ENCODE measurements at places on chromosomes 3 and 15.
A peak's percentile ranks its signal among the peaks of the same experiment; 100 is the strongest.

DNA sequence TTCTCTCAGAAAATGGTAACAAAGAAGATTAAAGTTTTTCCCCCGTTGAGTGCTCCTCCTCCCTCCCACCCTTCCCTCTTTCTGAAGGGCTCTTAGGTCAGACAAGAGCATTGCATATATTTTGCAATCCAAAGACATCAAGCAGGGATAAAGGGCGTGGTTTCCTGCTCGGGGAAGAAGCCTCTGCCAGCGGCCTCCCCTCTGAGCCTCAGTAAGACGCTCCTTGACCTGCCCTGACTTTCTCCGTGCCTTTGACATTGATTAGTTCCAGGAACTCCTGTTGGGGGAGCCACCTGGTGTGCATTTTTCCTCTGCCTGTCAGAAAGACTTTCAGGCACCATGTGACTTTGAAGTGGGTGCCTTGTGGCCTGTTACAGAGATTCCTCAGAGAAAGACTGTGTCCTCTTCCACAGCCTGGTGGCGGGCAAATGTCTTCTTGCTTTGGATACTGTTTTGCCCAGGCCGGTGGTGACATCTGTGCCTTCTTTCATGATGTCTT is 87.2 kb upstream of the TBL1XR1 start:
- no peak for DNase-seq

GRCh38 chr15:83747050-83747717 is 93.3 kb downstream of the ADAMTSL3 start:
- DNase-seq = no peak

- DNase-seq = no peak
Observed at GRCh38 chr15:68725736-68726135, 95.0 kb downstream of the ANP32A start.

- no peak for DNase-seq
Observed at GRCh38 chr3:126106336-126107202, 22.6 kb upstream of the SLC41A3 start.

- DNase-seq = no peak
Observed at GRCh38 chr15:41790756-41791546, 16.7 kb downstream of the MAPKBP1 start.

DNA sequence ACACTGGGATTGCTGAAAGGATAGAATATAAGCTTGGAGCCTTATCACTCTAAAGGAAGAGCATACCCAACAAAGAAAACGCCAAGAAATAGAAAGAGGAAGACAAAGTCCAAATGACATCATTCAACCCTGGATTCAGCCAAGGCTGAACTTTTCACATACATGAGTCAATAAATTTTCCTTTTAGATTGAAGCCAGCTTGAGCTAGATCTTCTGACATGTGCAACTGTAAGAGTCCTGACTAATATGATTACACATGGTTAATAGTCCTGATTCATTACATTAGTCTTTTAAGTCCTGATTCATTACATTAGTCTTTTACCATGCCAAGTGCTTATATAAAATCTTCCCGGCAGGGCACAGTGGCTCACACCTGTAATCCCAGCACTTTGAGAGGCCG is 13.6 kb upstream of the DENND6A start:
- no peak for DNase-seq

DNA sequence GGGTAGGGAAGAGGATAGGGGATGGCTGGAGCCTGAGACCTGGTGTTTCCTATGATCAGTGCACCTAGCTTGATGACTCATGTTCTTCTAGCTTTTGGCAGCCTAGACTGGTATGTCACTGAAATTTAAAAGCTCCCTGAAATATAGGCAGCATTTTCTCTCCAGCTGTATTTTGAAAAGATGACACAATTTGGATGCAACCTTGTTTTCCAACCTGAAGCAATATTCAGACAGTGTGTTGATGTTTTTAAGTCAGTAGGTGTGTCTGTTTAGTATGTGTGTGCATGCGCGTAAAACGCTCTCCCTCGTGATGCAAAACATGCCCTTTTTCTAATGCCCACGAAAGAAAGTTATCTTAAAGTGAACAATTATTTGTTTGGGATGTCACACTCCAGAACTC is 58.5 kb downstream of the RPL22L1 start:
- DNase-seq = no peak

GRCh38 chr3:50840983-50841489 is 166.3 kb downstream of the DOCK3 start:
- no peak for DNase-seq

DNA sequence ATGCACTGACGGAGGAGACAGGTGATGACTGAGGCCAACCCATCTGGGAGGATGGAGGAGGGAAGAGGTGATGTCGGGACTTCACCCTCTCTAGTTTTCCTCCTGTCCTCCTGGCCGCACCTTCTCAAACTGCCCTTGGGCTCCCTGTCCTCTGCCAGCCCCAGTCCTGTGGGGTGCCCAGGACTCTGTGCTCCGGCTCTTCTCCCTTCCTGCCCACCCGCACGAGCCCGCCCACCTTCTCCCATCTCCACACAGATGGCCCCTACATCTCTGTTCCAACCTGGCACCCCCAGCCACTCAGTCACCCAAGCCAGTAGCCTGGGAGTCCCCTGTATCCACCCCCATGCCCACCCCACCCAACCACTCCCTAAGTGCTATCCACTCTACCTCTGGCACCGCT is 206.7 kb upstream of the LINGO1 start:
- no peak for DNase-seq

GRCh38 chr3:34301313-34301712 is 502.9 kb downstream of the PDCD6IP start:
- DNase-seq = no peak

- DNase-seq = no peak
Observed at GRCh38 chr3:71309886-71310285, 273.6 kb downstream of the FOXP1 start.

DNA sequence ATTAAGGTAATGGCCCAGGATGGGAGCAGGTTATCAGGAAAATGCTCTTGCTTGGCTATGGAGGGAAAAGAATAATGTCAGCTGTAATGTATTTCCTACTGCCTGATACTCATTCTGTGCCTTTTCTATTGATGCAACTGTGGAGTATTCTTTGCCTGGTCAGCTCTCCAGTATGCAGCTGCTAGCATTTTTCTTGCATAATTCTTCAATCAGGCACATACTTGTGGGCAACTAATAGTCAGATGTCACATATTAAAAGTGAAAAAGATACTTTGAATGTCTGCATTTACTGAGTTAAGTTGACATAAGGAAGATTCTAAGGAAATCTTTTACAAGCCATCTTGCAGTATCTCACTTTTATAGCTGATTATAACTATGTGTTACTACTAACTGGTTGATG is 29.5 kb downstream of the CD80 start:
- no peak for DNase-seq

GRCh38 chr3:54358969-54359694 is 236.8 kb downstream of the CACNA2D3 start:
- no peak for DNase-seq

DNA sequence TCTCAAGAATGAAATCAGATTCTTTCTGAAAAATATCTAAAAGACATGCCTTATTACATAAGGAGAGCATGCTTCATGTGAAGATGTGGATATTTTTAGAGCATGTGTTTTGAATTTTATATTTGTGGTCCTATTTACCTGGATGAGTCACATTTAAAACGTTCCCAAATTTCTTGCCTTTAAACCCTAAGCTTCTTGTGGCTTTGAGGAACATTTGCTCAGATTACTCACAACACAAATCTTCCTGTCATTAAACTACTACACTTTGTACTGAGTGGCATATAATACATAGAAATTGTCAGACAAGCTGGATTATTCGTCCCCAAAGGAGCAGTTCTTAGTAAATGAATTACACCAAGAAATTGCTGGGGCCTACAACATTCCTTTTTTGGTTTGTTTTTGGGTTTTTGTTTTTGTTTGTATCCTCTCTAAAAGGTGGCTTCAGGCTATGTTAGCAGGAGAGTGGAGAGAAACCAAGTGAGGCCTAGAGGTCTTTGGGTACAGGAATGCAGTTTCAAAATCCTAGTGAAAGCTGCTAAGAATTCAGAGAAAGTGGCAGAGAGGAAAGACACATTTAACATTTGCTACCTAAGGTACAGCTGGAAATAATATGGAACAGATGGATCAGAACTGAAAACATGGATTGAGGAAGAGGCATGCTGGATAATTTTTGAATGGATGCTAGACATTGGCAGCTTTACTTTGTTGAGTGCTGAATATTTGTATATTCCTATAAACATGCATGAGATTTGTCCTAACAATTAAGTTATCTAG is 128.1 kb downstream of the RPL22L1 start:
- no peak for DNase-seq

GRCh38 chr15:52093539-52094510 is 18.8 kb downstream of the BCL2L10 start:
- no peak for DNase-seq

- no peak for DNase-seq
Observed at GRCh38 chr15:68638953-68639515, 60.2 kb downstream of the CORO2B start.

DNA sequence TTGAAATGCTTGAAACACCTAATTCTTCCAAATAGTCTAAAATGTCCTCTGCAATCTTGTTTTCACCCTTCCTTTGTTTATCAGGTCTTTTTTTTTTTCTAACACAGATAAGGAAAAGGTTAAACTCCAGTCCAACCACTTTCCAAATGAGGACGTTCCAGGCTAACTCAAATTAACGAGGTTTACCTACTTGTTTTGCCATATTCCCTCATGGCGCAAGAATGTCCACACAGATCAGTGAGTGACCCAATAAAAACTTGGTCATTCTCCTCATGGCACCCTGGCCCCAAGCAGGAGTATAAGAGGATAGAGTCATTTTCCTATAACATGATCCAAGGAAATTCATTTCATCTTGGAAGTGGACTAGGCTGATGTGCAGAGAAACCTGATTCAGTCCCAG is 6.6 kb upstream of the LIPC start:
- no peak for DNase-seq

DNA sequence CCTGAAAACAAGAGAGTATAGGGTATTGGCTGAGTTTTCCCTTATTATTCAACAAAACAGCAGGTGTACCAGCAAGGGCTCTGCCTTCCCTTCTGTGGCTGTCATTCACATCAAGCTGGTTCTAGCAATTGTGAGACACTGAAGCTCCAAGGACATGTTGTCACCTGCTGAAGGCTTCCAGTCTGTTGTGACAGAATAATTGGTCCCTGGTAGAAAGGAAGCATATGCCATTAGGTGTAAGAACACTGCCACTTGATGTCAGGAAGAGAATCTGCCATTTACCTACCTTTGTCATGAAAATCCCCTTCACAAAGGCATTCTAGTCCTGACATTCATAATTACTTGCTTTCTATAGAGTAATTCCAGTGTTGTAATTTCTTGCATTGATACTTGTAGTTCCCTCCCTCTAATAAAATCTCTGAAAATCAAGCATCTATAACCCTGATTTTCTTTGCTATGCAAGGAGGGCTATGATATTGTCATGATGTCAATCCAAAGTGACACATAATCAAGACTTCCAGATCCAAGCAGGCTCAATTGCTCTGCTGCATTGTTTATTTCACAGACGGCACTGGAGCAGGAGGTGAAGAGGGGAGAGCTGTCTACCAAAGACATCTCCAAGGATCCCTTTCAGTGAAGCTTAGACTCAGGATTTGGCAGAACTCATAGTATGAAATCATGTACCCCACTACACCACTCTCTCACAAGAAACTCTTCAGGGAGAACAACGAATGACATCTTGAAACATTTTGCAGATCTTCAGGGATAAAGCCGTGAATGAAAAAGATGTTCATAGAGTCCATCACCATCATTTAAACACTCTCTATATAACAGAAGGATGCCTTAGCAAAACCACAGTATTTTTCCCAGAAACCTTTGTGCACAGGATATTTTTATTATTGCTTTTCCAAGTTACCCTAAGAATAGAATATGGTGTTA is 425.3 kb downstream of the RBMS3 start:
- no peak for DNase-seq

GRCh38 chr15:67415181-67415580 is 105.8 kb upstream of the C15orf61 start:
- DNase-seq = no peak

- no peak for DNase-seq
Observed at GRCh38 chr15:89665449-89666181, 10.3 kb upstream of the KIF7 start.

DNA sequence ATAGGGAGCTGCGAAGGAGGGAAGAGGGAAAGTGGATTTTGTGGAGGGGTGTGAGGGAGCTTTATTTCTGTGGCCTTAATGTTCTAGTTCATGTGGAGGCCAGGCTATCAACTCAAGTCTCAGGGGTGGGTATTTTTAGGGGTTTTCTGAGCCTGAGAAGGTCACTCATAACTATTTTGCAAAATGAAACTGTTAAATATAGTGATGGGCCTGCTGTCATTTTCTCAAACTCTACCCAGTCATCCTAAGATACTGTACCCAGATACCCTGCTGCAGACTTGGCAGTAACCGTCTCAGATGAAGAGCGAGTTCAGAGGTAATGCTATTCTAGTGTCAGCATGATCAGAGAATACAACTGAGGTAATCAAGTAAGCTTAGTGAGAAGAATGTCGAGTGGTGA is 545.0 kb upstream of the TBL1XR1 start:
- DNase-seq = no peak

GRCh38 chr15:94385441-94385840 is 154.1 kb downstream of the MCTP2 start:
- DNase-seq = no peak

GRCh38 chr15:93228546-93228945 is 139.5 kb upstream of the RGMA start:
- no peak for DNase-seq

GRCh38 chr15:81006124-81006523 is 5.4 kb downstream of the TLNRD1 start:
- no peak for DNase-seq

- DNase-seq = no peak
Observed at GRCh38 chr3:194137506-194138474, 1.8 kb downstream of the HES1 start.

GRCh38 chr15:80480171-80480811 is 76.1 kb downstream of the ARNT2 start:
- DNase-seq = peak; percentile 16

DNA sequence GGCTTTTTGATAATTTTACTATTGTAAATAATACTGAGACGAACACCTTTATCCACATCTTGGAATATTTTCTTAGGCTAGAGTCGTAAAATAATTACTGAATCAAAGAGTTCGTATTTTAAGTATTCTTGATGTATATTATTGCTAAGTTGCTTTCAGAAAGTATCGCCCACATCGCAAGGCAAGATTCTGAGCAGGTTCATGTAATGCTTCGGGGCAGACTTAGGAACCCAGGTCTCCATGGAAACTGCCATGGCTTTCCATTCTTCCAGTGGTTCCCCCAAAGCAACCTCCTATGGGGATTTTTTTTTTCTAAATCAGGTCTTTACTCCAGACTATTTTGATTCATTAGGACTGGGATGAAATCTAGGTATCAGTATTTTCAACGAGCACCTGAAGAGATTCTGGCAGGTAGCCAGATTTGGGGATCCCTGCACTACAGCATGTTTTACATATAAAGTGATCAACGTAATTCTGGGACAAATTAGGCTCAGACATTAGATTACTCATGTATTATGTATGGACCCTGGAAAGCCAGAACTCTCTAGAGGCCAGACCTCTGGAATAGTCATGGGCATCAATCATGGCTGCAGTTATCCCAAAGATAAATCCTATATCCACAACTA is 86.5 kb downstream of the B3GNT5 start:
- DNase-seq = no peak

- DNase-seq = no peak
Observed at GRCh38 chr15:65451989-65452388, 29.2 kb upstream of the IGDCC4 start.
